NCI-H1417 treated with DMSO at 0.1 percent for 48 hours (cell line): ENCODE measurements at places on chromosomes 11 and 22.

DNA sequence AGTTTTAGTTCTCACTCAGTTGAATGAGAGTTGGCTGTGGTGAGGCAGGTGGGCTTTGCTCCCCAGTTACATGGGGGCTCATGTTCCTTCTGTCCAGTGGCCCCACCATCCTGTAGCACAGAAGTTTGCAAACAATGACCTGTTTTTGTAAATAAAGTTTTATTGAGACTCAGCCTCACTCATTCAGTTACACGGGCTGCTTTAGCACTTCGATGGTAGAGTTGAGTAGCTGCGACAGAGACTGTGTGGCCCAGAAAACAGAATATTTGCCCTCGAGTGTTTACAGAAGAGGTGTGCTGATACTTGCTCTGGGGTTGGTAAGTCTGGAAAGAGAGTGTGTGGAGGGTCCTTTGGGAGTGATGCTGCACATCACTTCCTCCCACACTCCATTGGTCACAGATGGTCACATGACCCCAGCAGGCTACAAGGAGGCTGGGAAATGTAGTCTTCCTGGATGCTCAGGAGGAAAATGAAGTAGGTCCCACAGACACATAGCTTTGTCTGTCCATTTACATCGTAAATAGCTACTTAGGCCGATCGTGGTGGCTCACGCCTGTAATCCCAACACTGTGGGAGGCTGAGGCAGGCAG lies 34.6 kb downstream of the IFT27 start:
- DNase-seq: no peak

GRCh38 chr11:64449381-64450167 lies 90.6 kb downstream of the RPS6KA4 start:
- DNase-seq: peak; percentile 38

- DNase-seq: peak; percentile 8
These were observed 72.1 kb downstream of the LRRC32 start for GRCh38 chr11:76598426-76598839.

GRCh38 chr11:70931430-70931829 lies 320.9 kb downstream of the SHANK2 start:
- DNase-seq: no peak

DNA sequence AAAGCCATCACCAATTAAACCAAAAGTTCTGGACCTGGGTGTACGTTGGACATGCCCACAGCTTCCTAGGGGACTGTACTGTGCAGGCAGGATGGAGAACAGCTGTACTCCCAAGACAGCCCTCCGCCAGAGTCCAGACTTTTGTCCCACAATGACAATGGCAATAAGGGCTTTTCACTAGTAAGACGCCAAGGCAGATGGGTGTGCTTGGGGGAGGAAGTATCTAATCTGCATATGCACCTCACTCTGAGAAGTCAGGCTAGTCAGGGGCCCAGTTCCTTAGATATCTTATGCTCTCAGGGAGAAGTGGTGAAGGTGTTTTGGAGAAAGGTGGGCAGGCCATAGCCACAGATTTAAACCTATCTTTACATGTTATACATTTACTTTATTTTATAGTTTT lies 85.1 kb upstream of the USP47 start:
- no peak for DNase-seq
